Activated CD4-positive, alpha-beta memory T cell treated with anti-CD3 and anti-CD28 coated beads for 36 hours (primary cell): ENCODE measurements at places on chromosomes 5 and 9.

DNA sequence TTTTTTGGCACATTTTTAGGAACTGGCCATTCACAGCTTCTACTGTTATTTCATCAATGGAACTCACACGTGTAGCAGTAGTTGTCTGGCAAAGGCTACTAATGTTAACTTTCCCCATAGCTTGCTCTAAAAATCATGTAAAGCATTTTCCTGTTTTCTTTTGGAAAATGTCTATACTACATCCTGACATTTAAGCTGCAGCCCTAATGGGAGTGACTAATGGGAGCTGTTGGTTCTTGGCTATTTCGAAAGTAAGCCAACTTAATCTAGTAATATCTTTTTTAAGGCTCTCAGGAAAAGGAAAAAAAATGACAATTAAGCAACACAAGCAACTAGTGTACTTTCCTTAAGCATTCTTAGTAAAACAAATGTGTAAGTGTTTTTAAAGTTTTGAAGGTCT is 169.2 kb downstream of the SLC12A2 start:
- no peak for DNase-seq

DNA sequence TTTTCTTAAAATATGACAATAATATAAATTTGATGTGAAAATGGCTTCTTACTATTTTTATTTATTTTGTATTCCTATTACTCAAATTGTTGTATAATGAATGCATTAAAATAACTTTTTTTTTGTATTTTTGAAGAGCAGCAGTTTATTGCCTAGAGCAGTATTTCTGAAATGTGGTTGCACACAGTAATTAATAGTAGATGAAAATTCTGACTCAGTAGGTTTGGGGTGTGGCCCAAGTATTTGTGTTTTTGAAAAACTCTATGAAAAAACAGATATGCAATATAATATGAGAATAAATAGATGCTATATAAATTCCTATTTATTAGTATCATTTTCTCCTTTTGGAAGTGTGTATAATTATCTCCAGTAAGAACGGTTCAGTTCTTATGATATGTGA is 2225.3 kb upstream of the C9orf72 start:
- DNase-seq, result no peak

DNA sequence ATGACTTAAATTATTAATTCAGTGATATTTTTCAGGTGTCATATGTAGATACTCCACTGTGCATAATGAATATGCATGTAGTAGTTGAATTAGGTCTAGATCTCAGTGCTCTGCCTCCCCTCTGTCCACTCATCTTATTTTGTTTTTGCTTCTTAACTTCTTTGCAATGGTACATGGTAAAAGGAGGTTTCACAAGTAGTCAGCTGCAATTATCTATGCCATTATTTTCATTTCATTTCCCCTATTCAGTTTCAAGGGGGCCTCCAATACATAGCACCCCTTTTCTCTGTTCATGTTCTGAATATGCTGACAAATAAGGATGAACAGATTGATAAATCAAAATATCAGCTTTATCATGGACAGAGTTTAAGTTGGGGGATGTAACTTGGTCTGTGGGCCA is 511.6 kb upstream of the ZNF608 start:
- DNase-seq, result no peak

DNA sequence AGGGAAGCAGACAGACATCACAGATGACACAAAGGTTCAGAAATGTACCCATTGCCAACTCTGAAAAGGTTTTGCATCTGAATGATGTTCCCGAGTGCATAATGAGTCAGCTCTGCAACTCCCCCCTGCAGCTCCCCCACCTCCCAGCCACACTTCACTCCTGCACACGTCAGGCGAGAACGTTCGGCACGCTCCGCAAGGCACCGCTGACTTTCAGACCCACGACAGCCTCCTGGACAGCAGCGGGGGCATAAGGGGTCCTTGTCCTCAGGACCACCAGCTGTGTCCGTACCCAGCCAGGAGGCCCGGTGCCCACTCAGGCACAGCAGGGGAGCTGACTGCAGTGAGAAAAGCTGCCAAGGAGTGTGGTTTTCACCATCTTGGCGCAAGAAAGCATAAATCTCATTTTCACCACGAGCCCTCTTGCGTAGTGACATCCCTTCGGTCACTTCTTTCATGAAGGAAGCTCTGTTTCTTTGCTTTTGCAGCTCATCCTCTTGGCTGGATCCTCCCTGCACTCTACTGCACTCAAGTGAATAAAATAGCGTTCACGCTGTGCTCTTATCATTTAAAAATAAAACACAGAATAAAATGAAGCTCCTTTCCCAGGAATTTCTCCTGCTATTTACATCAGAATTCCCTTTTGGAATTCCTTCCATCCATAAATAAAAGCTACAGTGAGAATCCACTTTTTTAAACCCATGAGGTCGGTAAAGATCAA is 9.9 kb downstream of the GFPT2 start:
- DNase-seq, result no peak
